ENCODE measurements at places on chromosomes 4 and X.

DNA sequence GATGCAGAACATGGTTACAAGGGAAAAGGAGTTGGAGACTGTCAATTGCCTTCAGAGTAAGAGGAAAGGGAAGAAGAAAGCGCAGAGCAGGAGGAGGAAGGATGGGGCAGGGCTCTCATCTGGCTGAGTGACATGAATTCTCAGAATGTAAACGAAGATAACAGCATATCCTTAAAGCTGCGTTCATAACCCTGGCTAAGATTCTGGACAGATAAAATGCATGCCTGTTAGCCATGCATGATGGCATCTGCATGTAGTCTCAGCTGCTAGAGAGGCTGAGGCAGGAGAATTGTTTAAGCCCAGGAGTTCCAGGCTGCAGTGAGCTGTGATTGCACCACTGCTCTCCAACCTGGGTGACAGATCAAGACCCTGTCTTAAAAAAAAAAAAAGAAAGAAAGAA is 493.5 kb upstream of the PRKX start:
- no peak for DNase-seq

DNA sequence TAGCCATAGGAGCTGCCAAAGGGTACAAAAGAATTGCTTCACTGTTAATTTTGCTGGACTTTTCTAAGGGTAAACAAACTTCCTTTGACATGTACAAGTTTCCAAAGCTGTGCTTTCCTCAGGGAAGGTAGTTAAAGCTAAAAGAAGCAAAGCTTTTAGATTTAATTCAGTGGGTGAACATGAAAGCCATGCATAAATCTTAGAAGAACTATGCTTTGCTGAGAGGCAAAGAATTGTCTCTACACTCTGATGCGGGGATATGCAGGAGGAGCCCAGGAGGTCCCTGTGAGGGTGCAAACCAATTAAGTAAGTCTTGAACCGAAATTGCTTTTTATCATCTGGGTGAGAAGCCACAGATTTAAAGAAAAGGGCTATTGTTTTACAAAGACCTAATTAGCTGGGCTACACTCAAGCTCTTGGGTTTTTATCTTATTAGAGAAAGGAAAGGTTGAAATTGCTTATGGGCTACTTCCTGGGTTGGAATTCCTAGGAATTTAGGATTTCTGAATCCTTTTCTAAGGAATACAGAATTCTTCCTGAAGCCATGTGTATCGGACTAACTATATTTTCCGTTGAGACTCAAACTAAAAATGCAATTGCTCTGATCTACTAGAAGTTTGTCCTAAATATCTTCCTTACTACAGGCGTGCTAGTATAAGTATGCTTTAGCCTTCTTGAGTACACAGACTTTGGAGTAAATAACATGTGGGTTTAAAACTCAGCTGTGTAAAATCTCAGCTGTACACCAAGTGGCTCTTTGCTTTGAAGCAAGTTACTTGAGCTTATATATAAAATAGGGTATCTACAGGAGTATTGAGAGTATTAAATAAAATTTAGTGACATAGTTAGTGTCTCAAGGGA is 188.4 kb upstream of the ANK2 start:
- DNase-seq = no peak

GRCh38 chr4:19266566-19266965 is 985.1 kb upstream of the SLIT2 start:
- no peak for DNase-seq

DNA sequence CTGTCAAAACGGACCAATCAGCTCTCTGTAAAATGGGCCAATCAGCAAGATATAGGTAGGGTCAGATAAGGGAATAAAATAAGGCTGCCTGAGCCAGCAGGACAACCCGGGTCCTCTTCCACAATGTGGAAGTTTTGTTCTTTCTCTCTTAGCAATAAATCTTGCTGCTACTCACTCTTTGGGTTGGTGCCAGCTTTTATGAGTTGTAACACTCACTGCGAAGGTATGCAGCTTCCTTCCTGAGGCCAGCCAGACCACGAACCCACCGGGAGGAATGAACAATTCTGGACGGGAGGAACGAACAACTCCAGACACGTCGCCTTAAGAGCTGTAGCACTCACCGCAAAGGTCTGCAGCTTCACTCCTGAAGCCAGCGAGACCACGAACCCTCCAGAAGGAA is 287.8 kb downstream of the RAPGEF2 start:
- no peak for DNase-seq

DNA sequence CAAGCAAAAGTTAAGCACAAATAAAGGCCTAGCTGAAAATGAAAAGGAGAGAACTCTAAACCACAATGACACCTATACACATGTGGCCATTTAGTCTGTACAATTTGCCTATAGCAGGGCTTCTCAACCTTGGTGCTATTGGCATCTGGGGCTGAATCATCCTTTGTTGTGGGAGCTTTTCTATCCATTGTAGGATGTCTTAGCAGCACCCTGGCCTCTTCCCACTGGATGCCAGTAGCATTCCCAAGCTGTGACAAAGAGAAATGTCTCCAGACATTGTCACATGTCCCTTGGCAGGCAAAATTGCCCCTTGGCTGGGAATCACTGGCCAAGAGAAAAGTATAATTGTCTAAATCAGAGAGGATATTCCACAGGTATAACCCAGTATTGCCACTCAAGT is 13.5 kb upstream of the PRPS2 start:
- no peak for DNase-seq

DNA sequence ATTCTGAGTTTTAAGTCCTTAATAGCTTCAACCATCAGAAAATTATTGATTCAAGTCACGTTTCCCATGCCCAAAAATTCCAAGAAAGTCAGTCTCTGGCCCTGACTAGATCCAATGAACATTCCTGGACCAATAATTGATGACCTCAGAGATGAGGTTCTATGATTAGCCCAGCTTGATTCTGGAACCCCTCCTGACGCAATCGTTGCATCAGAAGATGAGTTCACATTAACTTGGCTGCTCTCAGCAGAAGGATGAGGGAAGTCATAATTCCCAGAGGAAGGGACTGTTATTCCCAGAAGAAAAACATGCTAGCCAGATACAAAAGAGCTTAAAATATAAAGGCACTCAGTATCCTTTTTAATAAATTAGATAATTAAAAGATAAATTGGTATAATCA is 34.3 kb upstream of the CPEB2 start:
- no peak for DNase-seq

DNA sequence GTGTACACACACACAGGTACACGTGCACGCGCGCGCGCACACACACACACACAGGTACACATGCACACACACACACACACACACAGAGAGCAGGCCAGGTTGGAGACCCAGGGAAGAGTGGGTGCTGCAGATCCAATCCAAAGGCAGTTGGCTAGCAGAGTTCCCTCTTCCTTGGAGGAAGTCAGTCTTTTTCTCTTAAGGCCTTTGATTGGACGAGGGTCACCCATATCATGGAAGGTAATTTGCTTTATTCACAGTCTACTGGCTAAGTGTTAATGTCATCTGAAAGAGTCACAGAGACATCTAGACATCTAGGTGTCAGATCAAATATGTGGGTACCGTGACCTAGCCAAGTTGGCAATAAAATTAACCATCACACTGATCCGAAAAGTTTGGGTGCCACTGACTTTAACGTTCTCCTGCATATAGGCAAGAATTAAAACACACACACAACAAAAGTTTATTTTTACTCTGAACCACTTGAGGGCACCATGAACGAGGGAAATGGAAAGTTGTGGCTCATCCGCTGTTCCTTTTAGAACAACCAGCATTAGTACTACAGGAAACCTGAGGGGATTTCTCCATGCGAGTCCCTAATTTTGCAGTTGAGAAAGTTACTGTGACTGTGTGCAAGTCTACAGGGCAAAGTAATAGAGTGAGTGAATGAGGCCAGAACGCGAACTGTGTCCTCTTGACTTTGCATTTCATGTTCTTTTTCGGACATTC is 66.0 kb upstream of the STOX2 start:
- peak; percentile 23 for DNase-seq

DNA sequence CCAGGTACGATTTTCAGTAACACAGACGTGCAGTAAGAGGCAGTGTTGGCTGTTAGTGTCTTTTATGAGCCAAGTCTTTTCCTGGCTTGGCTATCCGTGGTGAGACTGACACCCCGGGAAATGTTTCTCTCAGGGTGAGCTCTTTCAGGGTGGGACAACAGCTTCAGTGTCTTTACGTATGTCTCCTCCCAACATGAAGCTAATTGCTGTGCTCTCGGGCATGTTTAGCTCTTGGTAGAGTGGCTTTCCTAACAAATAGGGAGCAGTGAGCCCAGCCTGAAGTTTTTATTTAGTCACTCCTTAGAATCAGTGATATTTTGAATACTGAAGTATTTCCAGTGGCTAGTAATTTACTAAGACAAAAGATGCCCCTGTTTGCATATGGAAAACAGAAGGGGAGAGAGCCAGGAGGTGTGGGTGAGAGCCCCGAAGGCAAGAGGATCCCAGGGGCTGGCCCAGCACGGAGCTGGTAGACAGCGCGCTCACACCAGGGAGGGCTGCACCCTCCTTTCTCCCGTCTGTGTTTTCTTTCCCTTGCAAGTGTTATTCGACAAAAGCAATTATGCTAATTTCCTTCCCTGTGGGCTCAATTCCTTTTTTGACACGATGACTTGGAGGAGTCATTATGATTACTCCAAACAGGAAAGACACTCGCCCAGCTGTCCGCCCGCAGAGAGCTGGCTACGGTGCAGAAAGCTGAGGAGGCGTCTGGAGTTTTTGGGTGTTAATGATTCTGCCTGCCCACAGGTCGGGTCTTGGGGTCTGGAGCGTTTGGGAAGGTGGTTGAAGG is 47.7 kb downstream of the PDGFRA start:
- DNase-seq = no peak

- DNase-seq = no peak
Observed at GRCh38 chr4:86034616-86035015, 325.2 kb downstream of the MAPK10 start.

GRCh38 chr4:19193274-19193981 is 1058.3 kb upstream of the SLIT2 start:
- no peak for DNase-seq
